ENCODE measurements at places on chromosomes 1 and 21.

GRCh38 chr1:165381745-165382505, 25.4 kb upstream of the LMX1A start:
- DNase-seq, result no peak

- no peak for DNase-seq
Measured at GRCh38 chr1:100816049-100816448, 78.6 kb downstream of the EXTL2 start.

GRCh38 chr1:220516014-220516721, 11.8 kb upstream of the MARK1 start:
- no peak for DNase-seq

- DNase-seq, result no peak
Measured at GRCh38 chr1:183956559-183957188, 80.9 kb downstream of the COLGALT2 start.

GRCh38 chr1:175383239-175383638, 190.7 kb upstream of the KIAA0040 start:
- no peak for DNase-seq

DNA sequence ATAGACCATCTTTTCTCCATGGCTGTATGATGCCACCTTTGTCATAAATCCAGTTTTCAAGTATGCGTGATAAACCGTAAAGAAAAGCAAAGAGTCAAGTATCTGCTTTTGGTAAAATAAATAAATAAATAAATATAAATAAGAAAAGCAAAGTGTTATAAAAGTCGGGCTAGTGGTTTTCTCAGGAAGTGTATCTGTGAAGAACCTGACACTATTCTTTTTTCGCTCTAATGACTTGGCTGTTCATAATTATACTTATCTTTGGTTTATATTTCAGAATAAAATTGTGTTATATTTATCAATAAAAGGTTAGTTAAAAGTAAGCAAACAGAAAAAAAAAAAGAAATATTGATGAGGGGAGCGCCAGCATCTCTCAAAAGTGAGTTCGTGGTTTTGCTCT, 594 bp upstream of the EXO5 start:
- no peak for DNase-seq

- no peak for DNase-seq
Measured at GRCh38 chr1:73761559-73761958, 436.4 kb downstream of the LRRIQ3 start.

DNA sequence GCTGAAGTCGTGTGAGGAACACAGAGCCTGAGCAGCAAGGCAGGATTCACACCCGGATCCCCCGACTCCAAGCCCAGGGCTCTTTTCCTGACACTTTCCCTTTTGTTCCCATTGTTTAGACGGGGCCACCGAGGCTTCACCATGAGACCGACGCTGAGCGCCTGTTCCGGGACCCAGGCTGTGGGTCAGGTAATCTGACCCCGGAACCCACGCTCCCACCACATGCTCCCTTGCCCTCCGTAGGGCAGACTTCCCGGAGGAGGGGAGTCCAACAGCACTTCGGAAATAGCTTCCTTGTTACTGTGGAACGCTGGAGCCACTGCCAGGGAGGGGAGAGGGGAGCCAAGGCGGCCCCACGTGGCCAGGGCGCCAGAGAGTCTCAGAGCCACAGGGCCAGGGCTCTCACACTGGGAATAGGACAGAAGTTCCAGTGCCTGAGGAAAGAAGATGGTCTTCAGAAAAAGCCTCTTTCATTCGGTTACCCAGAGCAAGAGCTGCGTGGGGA, 18.4 kb downstream of the RUNX3 start:
- no peak for DNase-seq

GRCh38 chr1:206725109-206725963, 40.6 kb downstream of the MAPKAPK2 start:
- no peak for DNase-seq

GRCh38 chr1:55813618-55814017, 598.5 kb upstream of the USP24 start:
- no peak for DNase-seq

- no peak for DNase-seq
Measured at GRCh38 chr1:233603478-233603877, 10.4 kb upstream of the KCNK1 start.

GRCh38 chr1:66393586-66394287, 140.2 kb upstream of the SGIP1 start:
- no peak for DNase-seq

DNA sequence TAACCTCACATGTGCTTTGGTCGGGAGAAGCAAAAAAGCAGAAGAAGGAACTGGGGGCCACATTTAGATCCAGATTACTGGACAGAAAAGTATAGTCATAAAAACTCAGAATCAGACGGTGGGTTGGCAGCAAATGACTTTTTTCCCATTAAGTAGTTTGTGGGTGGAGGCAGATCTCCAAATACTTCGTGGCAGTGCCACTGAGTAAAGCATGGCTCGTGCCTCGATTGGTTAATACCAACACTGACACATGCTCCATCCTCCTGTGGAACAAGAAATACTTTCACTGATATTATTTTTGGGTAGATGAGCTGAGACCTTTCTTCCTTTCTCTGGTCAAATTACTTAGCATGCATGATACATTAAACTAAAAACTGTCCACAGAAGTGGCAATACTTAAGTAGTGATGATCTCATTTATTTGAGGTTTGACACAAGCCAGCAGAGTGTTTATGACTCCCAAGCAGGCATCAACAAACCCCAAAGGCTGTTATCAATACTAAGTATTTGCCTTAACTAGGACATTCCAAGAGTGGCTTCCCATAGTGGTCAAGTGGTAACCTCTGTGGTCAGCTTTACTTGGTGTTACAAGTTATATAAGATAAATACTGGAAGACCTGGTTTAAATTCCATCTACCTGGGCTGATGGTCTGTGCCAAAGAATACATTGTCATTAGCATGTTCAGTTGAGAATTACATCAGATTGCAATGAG, 500.0 kb upstream of the RUNX1 start:
- no peak for DNase-seq

- no peak for DNase-seq
Measured at GRCh38 chr1:38454749-38455441, 404.7 kb downstream of the RRAGC start.

GRCh38 chr1:203477748-203478147, 2.1 kb downstream of the PRELP start:
- DNase-seq, result no peak

GRCh38 chr1:194014014-194014413, 827.6 kb upstream of the B3GALT2 start:
- DNase-seq, result no peak

- no peak for DNase-seq
Measured at GRCh38 chr21:41952568-41953248, 1.1 kb downstream of the C2CD2 start.

- DNase-seq, result no peak
Measured at GRCh38 chr21:29257701-29258100, 41.0 kb upstream of the BACH1 start.

GRCh38 chr1:162215902-162216301, 146.4 kb downstream of the NOS1AP start:
- no peak for DNase-seq

DNA sequence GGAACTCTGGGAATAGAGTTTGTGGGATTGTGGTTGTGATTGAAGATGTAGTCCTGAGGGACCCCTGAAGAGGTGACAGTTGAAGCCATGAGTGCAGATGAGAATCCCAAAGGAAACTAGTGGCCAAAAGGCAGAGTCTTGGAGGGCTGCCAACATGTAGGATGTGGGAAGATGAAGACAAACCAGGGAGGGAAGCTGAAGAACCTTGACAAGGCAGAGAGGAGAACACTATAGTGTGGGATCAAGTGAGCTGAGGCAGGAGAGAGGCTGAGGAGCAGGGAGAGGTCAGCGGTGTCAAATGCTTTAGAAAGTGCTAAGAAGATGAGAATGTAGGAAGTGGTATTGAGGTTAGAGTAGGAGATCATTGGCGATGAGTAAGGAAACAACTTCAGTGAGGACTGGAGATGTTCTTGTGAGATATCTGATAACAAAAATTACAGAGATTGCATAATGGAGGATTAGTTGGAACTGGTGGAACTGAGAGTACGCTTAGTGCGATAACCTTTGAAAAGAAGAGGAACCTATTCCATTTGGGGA, 88.5 kb upstream of the VCAM1 start:
- no peak for DNase-seq

GRCh38 chr1:228337711-228338520, 68.7 kb downstream of the TRIM11 start:
- DNase-seq, result no peak

DNA sequence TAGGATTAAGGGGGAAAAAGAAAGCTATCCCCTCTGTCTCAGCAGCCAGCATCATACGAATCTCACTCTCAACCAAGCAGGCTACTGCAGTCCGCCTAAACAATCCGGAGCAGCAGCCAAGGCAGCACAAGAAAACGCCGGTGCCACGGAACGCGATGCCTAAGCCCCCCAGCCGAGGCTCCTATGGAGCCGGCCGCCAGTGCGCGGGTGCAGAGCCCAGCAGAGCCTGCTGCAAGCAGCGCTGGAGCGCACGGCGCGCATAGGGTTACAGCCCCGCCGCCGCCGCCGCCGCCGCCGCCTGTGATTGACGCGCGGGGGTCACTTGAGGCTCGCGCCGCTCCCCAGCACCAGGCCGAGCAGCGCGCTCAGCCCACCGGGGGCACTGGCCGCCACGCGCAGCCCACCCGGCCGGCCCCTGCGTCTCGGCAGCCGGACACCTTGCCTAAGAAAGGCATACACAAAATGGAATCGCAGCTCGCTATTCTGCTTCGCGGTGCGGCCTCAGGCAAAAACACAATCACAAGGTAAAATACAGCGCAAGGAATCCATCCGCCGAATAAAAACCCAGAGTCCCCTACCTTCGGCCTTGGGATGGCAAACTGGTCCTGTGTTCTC, 780 bp downstream of the HIVEP3 start:
- DNase-seq, result peak; percentile 64

GRCh38 chr1:115181231-115181630, 91.9 kb upstream of the TSPAN2 start:
- DNase-seq, result no peak

DNA sequence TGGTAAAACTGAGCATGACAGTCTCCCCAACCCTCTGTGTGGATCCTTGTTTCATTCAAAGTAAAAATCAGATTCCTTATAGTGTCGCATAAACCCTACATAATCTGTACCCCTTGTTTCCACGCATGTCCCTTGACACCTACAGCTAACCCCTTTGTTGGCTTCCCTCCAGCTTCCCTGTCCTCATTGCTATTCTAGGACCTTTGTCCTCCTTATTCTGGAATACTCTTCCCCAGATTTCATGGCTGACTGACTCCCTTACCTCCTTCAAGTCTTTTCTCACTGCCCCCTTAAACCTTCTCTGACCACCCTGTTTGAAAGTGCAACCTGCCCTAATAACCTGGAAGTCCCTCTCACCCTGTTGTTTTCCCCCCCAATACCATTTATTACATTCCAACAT, 4.0 kb downstream of the RNF11 start:
- no peak for DNase-seq

- no peak for DNase-seq
Measured at GRCh38 chr1:210024996-210025395, 87.0 kb downstream of the SYT14 start.

DNA sequence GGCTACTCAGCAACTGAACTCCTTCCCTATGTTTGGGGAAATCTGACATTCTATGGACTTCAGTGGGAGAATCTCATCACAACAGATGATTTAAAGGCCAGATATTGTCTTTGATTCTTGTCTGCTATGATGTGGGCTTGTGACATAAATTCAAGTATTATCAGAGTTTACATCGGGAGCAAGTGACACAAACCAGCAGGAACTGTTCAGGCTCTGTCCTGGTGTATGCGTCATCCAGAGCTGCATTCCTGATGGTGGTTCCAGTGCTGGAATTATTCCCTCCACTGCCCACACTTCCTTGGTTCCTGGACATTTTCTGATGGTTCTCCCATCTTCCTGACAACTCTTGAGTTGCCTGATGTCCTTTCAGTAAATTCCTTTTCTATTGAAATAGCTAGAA, 10.8 kb upstream of the LSM10 start:
- DNase-seq, result no peak

DNA sequence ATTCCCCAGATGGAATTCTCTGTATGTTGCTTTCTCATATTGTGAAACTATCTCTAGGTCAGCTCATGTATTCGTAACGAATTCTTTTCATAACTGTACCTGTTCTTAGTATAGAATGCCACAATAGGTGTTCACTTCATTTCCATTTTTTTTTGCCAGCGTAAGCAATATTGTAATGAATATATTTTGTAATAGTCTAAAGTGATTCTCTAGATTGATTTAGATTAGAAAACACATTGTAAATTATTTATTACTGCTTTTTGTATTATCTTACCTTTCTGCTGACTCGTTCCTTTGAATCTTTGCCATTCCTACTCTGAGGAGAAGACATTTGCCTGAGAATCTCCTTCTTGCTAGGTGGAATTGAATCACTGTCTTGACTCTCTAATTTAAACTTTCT, 14.8 kb downstream of the PDC start:
- no peak for DNase-seq

GRCh38 chr1:199877526-199878384, 149.8 kb upstream of the NR5A2 start:
- DNase-seq, result no peak

Data from NCI-H2081 (cell line).